Activated CD4-positive, CD25-positive, alpha-beta regulatory T cell (primary cell): ENCODE measurements at places on chromosomes 12 and 14.

- no peak for DNase-seq
Measured at GRCh38 chr12:62113366-62114011, 146.7 kb upstream of the USP15 start.

GRCh38 chr12:71312768-71313403 is 126.7 kb upstream of the LGR5 start:
- no peak for DNase-seq

DNA sequence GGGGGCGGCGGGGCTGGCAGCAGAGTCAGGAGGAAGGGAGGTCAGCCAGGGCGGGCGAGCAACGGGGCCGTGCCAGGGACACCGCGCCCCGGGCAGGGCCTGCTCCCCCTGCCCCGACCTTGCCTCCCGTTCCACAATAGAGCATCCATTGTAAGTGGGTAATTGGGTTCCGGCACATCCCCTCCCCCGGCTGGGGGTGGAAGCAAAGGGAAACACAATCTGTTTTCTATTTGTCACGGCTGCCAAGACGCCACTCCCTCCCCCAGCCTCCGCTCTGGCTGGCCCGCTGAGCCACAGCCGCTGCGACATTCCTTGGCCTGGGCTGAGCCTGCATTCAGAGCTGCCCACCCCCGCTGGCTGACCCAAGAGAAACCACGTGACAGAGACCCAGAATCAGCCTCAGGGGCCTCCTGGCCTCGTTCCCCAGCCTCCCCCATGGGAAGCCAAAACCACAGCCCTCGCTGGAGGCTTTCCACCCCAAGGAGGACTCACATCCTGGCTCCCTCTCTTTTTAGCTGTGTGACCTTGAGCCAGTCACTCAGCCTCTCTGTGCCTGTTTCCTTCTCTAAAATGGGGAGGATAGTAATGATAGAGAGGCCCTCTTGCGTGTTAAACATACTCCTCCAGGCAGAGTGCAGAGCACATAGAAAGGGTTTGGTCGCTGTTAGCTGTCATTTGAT is 117.6 kb downstream of the SCARB1 start:
- no peak for DNase-seq

GRCh38 chr12:107564946-107565345 is 120.7 kb upstream of the PWP1 start:
- DNase-seq = no peak

- DNase-seq = no peak
Measured at GRCh38 chr14:22849212-22849819, 12.9 kb downstream of the MMP14 start.

DNA sequence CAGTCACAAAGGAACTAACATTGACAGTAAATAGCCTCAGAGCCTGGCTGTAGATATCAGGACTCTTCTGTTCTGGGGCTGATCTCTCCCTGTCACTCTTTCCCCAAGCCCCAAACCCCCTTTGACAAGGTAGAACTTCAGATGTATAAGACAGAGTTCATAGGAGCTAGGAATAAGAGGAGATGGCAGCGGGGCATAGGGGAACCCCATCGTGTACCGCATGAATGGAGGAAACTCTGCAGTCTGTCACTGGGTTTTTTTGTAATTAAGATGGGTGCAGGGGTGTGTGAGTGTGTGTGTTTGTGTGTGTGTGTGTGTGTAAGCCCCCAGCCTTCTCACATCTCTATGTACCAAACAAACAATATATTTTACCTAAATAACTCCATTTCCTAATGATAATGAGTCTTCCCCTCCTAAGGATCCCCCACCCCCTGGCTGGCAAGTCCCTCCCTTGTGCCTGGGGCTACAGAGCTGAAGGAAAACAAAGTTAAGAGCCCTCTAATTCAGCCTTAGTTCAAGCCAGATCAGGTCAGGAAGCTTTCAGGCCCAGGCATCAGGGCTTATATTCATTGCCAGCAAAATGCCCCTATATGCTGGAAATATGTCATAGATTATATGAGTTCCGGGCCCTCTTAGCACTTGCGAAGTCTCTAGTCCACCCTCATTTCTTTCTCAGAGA is 9.1 kb upstream of the HOXC4 start:
- no peak for DNase-seq

- no peak for DNase-seq
Measured at GRCh38 chr14:22190411-22191191, 398.4 kb downstream of the DAD1 start.
